ENCODE measurements at places on chromosomes 12 and 14.

DNA sequence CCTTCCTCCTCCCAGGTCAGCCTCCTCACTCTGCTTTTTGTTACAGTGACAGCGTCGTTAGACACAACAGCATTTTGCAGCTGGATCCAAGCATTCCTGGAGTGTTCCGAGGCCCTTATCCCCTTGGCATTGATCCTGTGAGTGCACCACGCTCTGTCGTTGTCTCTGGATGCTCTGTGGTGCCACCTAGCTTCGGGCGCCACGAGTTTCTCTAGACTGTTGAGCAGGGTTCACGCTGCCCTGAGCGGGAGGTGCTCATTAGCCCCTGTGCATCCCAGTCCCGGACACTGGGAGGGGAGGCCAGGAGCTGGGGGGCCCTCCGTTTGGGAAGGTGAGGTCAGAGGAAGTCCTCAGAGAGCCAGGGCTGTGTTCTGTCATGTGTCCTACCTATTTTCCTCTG is 17.3 kb upstream of the DNAH10 start:
- no peak for DNase-seq

DNA sequence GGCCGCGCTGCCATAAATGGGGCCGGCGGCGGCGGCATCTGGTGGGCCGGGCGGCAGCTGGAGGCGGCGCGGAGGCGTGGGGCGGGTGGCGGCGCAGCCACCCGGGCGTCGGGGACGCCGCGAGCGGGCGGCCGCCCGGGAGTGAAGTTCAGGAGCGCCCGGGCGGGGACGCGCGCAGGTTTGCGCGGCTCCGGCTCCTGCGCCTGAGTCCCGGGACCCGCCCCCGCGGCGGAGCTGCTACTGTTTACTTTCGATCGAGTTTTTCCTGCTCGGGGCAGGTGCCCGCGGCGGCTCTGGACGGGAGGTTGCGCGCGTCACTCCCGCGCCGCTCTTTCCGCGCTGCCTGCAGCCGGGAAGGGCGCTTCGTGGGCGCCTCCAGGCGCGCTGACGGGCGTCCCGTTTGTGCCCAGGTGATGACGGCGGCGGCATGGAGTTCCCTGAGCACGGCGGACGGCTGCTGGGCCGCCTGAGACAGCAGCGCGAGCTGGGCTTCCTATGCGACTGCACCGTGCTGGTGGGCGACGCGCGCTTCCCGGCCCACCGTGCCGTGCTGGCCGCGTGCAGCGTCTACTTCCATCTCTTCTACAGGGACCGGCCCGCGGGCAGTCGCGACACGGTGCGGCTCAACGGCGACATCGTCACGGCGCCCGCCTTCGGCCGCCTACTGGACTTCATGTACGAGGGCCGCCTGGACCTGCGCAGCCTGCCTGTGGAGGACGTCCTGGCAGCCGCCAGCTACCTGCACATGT is at the start of gene ZBTB42:
ZBTB42 (plus strand) TSS at position 331 of the 749 bp plus-strand sequence; CDS start at position 428, 97 bp downstream.
- no peak for DNase-seq

- DNase-seq: no peak
Observed at GRCh38 chr14:99562856-99563748, 40.9 kb downstream of the CCDC85C start.

GRCh38 chr12:95740751-95741150 is 49.8 kb downstream of the NTN4 start:
- DNase-seq: no peak

DNA sequence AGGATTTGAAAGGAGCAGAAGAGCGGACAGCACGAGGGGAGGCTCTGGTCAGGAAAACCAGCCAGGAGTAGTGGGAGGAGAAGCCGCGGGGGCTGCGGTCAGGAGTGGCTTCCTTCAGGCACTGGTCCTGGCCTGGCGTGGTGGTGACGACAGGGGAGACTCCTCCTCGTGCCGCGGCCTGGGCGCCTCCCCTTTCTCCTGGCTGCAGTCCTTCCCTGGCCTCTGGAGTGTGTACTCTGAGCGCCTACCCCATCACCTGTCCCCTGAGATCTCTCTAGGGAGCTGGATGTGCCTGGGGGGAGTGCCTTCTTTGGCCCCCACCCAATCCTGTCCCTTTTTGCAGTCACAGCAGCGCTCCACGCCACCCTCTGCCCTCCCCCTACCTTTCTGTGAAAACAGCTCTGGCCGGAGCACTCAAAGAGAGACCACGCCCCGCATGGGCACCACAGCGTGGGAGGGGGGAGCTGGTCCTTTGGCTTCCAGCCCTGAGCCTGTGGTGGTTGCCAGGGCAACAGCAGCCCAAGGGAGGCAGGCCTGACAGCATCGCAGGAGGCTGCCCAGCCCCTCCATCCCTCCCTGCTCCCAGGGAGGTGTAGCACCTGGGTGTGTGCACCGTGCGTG is 125.9 kb downstream of the CALM1 start:
- DNase-seq: no peak

GRCh38 chr12:68639396-68639767 is 28.7 kb downstream of the RAP1B start:
- DNase-seq: no peak

DNA sequence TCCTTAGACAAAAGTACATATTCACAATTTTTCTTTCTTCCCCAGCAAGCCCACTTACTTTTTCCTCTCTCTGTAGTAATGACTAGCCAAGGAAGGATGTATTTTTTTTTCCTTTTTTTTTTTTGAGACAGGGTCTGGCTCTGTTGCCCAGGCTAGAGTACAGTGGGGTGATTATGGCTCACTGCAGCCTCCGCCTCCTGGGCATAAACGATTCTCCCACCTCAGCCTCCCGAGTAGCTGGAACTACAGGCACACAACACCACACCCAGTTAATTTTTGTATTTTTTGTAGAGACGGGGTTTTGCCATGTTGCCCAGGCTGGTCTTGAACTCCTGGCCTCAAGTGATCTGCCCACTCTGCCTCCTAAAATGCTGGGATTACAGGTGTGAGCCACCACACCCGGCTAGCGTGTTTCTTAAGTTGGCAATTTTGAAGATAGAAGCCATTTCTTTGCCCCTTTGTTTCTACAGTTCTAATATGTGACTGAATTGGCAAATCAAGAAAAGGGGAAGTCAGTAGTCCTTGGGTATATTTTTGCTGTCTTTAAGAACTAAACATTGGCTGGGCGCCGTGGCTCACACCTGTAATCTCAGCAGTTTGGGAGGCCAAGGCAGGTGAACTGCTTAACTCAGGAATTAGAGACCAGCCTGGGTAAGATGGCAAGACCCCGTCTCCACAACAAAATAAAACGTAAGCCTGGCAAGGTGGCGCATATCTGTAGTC is 3.2 kb upstream of the NACA start:
- DNase-seq: no peak

DNA sequence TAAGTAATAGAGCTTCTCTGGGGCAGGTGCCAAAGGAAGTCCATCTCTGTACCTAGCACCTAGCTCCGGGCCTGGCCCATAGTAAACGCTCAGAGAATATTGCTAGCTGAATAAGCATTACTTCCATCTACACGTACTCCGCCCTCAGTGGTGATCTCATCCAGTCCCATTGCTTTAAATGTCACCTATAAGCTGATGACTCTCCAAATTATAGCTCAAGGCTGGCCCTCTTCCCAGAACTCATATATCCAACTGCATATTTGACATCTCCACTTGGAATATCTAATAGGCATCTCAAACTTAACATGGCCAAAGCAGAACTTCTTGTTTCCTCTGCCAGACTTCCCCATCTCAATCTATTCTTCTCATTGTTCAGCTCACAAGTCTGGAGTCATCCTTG is 6.9 kb upstream of the DYNLL1 start:
- no peak for DNase-seq

GRCh38 chr14:103057372-103058163 is at the start of gene CDC42BPB:
Gene CDC42BPB, minus strand, starts transcription at chr14:103057549. Its CDS starts 376 bp downstream, at chr14:103057173.
- no peak for DNase-seq

DNA sequence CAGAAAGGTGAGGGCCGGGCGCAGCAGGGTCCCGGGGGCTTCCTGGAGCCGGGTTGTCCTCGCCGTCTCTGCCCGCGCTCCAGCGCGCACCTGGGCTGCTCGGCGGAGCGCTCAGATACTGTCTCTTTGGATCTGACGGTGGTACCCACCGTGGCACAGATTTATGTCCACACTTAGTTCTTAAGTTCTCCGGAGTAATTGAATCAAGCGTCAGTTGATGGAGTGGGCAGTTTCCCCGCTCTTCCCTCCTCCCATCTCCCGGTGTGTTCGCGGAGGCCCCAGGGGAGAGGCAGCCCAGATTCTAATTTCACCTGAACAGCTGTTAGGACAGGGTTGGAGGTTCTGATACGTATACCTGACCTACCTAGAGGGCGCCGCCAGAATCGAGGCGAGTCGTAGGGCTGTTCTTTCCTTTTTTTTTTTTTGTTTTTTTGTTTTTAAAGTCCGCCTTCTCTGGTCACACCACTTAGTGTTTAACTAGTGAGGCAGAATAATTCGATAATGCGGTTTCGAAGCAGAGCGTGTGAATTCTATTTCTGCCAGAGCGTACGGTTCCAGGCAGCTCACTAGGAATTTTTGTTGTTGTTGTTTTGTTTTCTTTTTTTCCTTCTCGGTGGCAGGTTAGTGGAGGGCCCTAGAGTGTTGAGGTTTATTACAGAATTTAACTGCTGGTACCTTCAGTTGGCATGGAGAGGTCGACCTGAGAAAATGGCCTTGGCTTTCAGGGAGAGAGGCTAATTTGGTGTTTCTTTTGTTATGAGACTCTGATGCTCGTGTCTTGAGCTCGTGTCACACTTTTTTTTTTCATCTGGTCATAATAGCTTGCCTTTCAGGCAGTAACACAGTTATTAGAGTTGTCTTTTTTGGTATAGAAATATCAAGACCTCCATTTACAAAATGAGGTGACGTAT is 22.3 kb upstream of the GNS start:
- DNase-seq: no peak

- DNase-seq: no peak
Observed at GRCh38 chr12:68270358-68270757, 17.0 kb upstream of the IL22 start.

DNA sequence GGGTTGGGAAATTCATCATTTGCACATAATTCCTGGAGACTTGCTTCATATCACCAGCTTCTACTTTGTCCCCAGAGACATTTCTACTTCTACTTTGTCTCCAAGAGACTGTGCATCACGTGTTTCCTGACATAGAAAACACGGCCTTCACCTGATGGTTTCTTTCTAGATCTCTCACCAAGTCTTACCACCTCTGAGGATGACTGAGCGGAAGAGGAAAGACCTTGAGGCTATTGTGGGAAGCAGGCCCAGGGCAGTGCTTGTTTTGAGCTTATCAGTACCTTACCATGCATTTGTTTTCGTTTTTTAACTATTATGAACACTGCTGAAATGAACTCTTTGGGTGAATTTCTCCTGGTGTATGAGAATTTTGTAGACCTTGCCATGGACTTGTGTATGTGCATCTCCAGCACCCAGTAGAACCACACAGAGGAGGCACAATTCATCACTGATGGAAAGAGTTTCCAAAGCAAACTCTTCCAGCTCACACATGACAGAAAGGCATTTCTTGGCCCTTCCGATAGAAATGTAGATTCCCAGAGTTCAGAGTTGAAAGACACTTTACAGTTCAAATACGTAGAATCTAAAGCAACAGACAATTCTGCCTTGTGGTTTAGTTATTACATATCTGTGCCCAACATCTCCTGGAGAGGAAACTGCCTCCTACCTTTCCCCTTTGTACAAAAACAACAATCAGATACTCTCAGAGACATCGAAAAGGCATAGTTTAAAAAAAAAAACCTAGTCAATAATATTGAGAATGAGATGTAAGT is 434.7 kb downstream of the FUT8 start:
- DNase-seq: no peak

DNA sequence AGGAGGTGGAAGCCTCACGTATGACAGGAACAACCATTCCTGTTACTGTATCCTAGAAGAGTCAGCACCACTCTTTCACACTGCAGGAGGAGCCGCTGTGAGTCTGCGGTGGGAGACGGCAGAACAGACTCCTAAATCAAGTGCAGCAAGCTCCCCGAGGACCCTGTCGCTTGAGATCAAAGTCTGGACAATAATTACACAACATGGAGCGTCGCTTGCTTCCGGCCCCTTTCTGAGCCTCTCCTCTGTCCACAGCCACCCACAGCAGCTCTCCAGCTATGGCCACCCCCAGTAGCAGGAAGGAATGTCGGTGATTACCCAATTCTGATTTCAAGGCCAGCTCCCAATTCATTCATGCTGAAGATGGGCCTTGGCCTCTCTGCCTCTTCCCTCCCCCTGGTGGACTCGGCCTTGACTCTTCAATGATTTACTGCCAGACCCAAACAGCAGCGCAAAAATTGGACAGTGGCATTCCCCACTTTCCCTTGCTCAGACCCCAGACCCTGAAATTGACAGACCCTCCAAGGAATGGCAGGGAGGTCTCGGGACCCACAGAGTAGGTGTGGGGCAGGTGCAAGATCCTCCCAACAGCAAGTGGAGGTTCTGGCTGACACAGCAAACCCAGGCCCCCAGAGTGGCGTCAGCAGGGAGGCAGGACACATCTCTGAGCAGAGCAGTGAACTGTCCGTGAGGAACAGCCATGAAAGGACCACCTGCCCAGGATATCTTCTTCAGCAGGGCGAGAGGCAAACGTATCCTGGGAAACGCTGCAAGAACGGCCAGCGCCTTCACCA is 272.7 kb upstream of the DIO3 start:
- no peak for DNase-seq
